ENCODE measurements at places on chromosomes 2 and 18.

DNA sequence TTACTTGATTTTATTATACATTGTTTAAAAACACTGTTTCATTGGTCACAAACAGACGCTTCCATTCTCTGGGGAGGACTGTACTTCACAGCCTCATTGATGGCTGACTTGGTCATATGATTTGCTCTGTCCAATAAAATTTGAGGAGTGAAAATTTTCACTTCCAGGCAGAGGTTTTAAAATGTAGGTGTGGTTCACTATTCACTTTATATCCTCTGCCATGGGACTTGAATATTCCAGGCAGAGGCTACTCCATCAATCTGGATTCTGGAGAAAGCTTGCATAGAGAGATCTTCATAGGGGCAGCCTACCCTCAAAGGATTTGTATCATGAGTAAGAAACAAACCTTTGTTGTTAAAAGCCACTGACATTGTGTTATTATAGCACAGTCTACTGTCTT is 56.7 kb downstream of the LDAH start:
- no peak for DNase-seq

DNA sequence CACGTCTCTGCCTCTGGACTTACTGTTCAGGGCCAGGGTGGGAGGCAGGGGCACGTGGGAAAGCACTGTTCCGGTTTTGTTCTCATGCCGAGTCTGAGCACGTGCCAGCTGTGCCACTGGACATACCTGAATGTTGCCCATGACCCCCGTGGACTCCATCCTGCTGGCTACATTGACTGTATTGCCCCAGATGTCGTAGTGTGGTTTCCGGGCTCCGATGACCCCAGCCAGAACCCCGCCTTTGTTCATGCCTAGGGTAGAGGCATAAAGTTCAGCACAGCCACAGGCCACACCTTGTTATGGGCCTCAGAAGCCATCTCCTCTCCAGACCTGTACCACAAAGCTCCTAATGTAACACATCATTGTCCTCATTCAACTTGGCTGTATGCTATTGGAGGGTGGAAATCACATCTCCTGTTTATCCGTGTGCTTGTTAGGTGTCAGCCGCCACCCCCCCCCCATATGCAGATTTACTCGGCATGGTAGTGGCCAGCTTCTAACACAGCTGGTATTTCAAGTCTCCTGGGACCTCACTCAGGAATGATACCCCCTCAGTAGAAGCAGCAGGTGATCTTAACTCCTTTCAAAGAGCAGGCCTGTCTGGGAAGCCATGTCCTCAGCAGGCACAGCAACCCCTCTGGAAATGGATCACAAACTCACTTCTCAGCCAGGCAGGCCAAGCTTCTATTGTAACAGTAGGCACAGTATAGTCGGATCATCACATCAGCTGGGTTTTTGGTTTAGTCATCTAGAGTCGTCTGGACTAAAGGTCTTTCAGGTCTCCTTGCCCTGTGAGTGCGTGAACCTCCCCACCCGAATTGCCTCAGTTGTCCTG is 27.6 kb downstream of the CENPO start:
- DNase-seq = no peak

DNA sequence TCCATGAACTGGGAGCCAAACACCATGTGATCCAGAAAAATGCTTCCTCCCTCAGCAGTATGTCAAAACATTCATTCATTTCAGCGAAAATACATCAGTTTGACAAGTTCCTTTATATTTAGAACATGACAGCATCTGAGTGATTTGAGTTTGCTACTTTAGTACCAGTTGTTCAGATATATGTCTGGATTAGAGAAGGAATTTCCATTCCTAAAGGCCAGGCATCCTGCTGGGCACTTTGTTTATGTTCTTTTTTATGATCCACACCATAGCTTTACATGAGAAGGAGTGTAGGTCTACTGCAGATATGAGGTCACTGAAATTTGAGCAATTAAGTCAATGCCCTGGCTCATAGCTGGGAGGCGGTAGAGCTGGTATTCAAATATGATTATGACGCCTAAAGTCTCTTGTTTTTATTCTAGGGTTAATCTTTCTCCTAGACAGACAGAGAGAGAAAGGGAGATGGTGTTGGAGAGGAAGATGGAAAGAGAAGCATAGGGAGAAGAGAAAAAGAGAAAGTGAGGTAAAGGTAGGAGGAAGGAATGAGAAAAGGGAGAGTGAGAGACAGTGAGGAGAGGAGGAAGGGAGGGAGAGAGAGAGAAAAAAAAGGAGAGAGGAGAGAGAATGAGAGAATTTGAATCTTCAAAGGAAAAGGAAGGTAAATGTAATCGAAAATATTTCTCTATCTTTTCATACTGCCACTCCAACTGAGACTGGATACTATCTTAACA is 839.5 kb upstream of the FANCL start:
- DNase-seq = no peak

- DNase-seq = no peak
Observed at GRCh38 chr2:6579281-6579680, 286.4 kb downstream of the CMPK2 start.

DNA sequence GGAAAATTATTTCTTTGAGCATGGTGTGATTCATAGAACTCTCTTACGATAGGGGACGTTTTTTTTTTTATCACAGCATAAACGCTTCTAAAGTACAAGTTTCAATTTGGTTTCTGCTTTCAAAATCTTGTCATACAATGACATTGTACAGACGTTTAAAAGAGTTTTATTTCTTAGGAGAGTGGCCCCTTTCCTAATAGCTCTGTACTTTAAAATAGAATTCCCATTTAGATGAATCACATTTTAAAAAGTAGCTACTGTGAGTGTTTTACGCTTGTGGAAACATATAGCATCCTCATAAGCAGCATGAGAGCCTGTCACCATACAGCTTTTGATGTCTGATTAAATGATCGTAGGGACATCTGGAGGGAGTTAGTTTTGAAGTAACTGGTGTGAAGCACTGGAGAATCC is 510.9 kb downstream of the PARD3B start:
- no peak for DNase-seq

- DNase-seq = no peak
Observed at GRCh38 chr2:33250417-33251029, 225.9 kb upstream of the RASGRP3 start.
